ENCODE measurements at places on chromosomes 4 and X.

DNA sequence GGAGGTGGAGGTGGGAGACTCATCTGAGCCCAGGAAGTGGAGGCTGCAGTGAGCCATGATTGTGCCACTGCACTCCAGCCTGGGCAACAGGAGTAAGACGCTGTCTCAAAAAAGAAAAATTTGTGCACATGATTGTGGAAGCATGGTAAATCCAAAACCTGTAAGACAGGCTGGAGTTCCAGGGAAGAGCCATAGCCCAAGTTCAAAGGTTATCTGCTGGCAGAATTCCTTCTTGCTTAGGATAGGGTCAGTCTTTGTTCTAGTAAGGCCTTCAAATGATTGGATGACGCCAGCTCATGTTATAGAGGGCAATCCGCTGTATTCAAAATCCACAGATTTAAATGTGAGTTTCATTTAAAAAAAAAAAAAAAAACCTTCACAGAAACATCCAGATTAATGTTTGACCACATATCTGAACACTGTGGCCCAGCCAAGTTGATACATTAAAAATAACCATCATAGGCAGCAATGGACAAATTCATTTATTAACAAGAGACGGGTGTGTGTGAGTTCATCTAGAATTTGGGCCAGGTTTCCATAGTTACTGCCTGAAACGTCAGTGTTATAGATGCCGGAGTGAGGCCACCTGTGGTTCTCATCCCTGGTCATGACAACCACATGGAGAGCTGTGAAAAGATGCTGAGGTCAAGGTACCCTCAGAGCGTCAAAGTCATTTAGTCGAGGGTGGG lies 35.2 kb upstream of the SLC2A9 start:
- DNase-seq, result no peak

DNA sequence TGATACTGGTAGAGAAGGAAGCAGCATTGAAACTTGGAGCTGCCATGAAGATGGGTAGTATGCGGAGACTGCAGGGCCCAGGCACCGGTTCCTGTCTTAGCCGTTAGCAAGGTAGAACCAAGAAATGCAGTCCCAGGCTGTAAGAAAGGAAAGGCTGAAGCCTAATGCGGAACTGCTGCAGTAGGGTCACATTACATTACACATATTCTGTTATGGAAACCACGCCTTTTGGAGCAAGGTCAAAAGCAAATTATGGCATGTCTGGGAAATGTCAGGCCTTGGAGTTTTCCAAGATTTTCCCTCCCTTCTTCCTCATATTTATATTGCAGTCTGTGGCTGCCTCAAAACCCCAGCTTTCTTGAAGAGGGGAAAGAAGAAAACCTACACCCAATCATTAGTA lies 204.8 kb upstream of the RASGEF1B start:
- no peak for DNase-seq

DNA sequence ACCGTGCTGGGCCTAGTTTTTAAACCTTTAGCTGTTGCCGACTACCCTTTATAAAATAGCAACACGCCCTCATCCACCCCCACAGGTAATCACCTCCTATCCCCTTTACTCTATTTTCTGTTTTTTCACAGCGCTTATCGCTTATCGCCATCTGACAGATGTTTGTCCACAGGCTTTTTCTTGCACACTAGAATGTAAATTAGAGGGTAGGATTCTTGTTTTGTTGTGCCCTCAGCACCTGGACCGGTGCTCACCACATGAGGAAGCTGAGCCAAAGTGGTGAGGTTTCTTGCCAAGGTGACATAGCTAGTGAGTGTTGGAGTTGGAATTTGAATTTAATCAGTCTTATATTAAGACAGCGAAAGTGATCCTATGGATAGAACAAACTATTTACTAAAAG lies 2.9 kb upstream of the RBBP7 start:
- no peak for DNase-seq

GRCh38 chr4:167100120-167100519 lies 134.2 kb downstream of the SPOCK3 start:
- DNase-seq, result no peak

GRCh38 chrX:65574356-65574755 lies 39.8 kb upstream of the LAS1L start:
- DNase-seq, result no peak
